ENCODE measurements at places on chromosomes 5 and 9. TPM values are rescaled to one million over a fixed set of nuclear protein-coding genes. Genes with fewer than 3 reads are reported as not detected.

DNA sequence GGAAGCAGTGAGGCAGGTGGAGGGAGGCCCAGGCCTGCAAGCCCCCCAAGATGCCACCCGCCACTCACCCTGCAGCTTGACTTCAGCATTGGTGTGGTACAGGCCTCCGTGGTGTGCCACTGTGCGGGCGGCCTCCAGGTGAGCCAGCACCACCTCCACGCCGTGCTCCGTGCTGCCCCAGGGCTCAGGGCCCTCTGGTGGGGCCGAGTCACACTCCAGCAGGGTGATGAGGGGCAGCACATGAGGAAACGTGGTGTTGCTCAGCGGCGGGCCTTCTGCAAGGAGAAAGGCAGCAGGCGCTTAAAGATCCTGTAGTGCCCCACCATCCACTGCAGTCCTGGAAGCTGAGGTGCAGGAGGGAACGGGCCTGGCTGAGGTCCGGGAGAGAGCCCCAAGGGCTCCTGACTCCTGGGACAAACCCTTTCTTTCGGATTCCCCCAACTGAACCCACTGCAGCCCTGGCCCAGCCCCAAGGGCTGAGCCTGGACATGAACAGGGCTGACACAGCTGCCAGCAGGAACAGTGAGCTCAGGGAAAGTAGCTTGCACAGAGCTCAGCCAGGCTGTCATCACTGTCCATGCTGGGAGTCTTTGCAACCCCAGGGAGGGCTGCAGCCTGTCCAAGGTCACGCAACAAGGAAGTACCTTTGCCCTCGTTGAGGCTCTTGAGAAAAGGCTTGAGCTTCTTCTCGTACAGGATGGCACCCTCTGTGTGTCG lies 4.7 kb upstream of the TOR2A start:
- no peak overlapping the region for H3K27ac ChIP-seq
- no peak overlapping the region for H3K4me3 ChIP-seq
- H3K4me1 ChIP-seq: peaks cover 15% of the 10 kb centered on the region

GRCh38 chr5:62132276-62132675 lies 173.7 kb upstream of the KIF2A start:
- no peak for DNase-seq
- H3K27me3 ChIP-seq: peaks cover 54% of the 10 kb centered on the region
- H3K4me1 ChIP-seq: no peaks in the 10 kb centered on the region
- H3K27ac ChIP-seq: no peak overlapping the region
- no peaks in the 10 kb centered on the region for H3K36me3 ChIP-seq
- no peak overlapping the region for H3K4me3 ChIP-seq

GRCh38 chr5:99617335-99617734 lies 688.5 kb upstream of the CHD1 start:
- H3K4me1 ChIP-seq: no peaks in the 10 kb centered on the region
- DNase-seq: no peak
- H3K36me3 ChIP-seq: no peaks in the 10 kb centered on the region
- no peaks in the 10 kb centered on the region for H3K27me3 ChIP-seq

DNA sequence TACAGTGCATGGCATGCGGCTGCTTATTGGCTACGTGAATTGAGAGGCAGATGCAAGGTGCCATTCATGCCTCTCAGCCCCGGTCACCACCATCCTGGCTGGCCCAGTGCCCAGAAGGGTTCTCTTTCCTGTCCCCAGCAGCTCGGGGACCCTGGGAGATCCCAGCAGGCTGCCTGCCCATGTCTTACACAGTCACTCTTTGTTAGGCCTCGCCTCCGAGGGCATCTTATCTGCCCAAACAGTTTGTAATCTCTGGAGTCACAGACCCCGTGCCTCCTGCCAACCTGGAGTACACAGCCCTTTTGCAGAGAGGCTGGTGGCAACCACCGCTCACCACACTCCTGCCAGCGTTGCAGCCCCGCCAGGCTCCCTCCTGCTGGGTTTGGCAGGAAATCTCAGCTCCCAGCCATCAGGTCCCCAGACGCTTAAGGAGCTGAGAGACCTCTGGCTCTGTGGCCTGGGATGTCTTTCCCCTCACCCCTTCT lies 7.0 kb upstream of the AK1 start:
- peaks cover 12% of the 10 kb centered on the region for H3K36me3 ChIP-seq
- H3K4me1 ChIP-seq: no peaks in the 10 kb centered on the region
- DNase-seq: no peak
- no peak overlapping the region for H3K27ac ChIP-seq

GRCh38 chr5:51472472-51472871 lies 89.2 kb downstream of the ISL1 start:
- H3K4me1 ChIP-seq: no peaks in the 10 kb centered on the region
- H3K27me3 ChIP-seq: no peaks in the 10 kb centered on the region
- H3K4me3 ChIP-seq: no peak overlapping the region
- no peaks in the 10 kb centered on the region for H3K36me3 ChIP-seq

GRCh38 chr9:14004110-14004509 lies 309.8 kb downstream of the NFIB start:
- no peaks in the 10 kb centered on the region for H3K36me3 ChIP-seq
- H3K27me3 ChIP-seq: no peaks in the 10 kb centered on the region
- H3K27ac ChIP-seq: no peak overlapping the region

DNA sequence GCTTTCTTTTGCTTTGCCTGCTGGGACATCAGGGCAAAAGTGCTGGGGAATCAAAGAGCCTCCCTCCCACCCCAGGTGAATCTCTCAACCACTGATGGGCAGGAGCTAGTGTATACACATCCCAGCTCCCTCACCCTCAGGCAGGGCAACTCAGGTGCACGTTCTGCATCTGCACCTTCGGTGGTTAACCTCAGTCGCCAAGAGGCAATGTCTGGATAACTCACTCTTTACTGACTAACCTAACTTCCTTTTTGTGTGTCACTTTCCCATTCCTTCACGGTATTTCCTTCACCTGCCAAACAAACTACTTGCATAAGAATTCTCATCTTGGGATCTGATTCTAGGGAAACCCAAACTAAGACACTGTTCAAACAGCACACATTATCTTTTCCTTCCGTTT lies 26.3 kb downstream of the CNTFR start:
- H3K27me3 ChIP-seq: peaks cover 47% of the 10 kb centered on the region
- H3K4me3 ChIP-seq: no peak overlapping the region
- H3K36me3 ChIP-seq: peaks cover 19% of the 10 kb centered on the region

- peaks cover 46% of the 10 kb centered on the region for H3K4me1 ChIP-seq
- DNase-seq: no peak
- H3K27me3 ChIP-seq: no peaks in the 10 kb centered on the region
- H3K27ac ChIP-seq: no peak overlapping the region
- peaks cover 3% of the 10 kb centered on the region for H3K36me3 ChIP-seq
These were observed 41.0 kb upstream of the EQTN start for GRCh38 chr9:27337833-27338526.

DNA sequence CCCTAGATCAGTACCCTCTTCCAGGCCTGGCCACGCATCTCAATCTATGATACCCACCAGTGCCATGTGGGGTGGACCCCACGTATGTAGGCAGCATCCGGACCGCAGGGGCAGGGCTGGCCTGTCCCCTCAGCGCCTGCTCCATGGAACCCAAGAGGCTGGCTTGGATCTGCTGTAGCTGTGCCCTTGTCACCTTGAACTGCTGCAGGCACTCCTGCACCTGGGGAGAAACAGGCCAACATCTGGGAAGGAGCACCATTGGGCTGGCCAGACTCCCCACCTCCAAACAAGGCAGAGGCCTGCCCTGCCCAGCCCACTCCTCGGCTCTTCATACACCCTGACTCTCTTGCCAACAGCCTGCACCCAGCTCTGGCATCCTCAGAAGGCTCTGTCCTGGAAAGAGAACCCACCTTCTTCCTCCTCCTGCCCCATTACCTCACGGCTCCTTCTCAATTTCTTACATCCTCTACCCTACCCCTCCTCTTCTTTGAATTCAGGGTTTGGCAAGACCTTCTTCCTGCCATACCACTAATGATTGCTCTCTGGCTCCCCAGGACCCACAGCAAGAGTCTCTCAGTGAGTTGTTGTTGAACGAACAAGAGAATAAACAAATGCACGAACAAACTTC lies 7.7 kb downstream of the HK3 start:
- no peaks in the 10 kb centered on the region for H3K4me1 ChIP-seq
- no peak for DNase-seq
- no peaks in the 10 kb centered on the region for H3K36me3 ChIP-seq
- no peak overlapping the region for H3K4me3 ChIP-seq
- H3K27me3 ChIP-seq: peaks cover 16% of the 10 kb centered on the region
- H3K27ac ChIP-seq: no peak overlapping the region

DNA sequence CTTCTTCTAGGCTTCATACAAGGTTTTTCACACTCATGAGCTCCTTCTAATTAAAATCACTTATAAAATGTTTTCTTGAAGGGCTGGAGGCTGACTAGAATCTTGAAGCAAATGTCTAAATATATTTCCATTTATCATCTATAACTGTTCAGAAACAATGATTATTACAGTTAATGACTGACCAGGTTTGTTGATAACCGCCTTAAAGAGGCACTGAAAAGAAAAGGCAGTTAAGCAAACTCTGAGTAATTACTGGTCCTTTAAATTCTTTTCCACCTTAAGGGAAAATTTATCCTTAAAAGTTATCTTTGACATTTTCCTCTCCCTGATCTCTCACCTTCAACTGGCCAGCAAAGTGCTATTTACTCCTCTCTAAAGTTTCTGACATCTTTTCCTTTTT lies 43.2 kb downstream of the RICTOR start:
- H3K4me1 ChIP-seq: peaks cover 5% of the 10 kb centered on the region
- peaks cover 16% of the 10 kb centered on the region for H3K36me3 ChIP-seq
- no peak for DNase-seq
- H3K27me3 ChIP-seq: no peaks in the 10 kb centered on the region
- no peak overlapping the region for H3K4me3 ChIP-seq

DNA sequence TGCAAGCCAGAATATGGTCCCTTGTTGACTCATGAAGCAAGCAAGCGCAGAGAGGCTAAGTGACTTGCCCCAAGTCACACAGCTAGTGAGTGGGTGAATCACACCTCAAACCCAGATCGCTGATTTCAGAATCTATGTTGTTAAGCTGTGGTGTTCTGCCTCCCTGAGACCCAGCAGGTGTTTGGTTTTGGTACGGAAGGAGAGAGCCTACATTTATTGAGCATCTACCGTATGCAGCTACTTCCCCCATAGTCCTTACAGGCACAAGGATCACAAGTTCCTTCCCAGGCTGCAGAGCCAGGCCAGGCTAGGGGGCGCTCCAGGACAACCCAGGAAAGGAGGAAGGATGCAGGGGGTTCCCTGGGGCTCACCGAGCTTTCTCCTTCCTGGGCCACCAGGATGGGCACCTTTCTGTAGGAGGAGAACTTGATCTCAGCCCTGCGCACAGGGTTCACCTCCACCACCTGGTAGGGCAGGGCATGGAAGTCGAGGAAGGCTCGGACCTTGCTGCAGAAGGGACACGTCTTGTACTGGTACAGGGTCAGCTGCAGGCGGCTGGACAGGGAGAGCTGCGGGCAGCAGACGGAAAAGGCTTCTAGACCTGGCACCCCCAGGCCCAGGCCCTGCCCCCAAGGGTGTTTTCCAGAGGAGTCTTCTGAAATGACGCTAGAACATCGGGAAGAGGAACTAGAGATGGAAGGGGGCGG lies 2.5 kb downstream of the PTGES2 start:
- no peaks in the 10 kb centered on the region for H3K36me3 ChIP-seq
- no peak for DNase-seq
- H3K4me1 ChIP-seq: peaks cover 15% of the 10 kb centered on the region
- no peak overlapping the region for H3K27ac ChIP-seq

DNA sequence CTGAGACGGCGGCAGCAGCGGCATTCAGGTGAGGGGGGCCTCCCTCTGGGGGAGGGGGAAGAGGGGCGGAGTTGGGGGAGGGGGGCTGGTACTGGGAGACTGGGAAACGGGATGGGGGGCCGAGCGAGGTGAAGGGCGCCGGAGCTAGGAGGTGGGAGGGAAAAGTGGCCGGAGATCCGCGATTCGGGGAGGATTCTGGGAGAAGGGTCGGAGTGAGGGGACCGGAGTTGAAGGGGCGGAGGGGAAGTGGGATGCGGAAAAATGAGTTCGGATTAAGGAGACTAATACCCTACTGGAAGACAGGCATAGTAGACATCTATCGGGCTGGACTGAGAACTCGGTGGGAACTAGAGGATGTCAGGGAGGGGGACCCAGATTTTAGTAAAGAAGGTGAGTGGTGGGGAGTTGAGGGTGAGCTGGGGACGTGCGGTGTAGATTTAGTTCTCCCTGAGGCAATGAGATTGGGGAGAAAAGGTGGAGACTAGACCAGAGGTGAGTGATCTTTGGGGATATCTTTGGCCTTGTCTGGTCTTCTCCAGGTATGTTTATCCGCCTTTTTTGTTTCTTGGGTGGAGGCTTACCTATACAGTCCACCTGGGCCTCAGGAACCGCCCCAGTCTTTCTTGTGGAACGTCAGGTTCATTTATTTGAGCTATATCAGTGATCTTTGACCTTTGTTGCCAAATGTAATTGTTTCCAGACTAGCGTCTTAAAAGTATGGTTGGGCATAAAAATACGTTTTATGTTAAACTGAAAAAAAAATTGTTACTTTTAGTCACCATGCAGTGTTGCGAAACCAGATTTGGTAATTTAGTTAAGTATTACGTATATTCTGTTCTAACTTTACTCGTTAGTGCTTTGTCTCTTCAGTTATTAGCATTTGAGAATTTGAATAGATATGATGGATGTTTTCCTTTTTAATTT lies 632 bp downstream of the UBAP1 start:
- peaks cover 10% of the 10 kb centered on the region for H3K4me1 ChIP-seq
- peak overlapping the region; percentile 99 for H3K27ac ChIP-seq
- peak overlapping the region; percentile 97 for H3K4me3 ChIP-seq
- no peaks in the 10 kb centered on the region for H3K27me3 ChIP-seq

- no peak overlapping the region for H3K4me3 ChIP-seq
- H3K4me1 ChIP-seq: no peaks in the 10 kb centered on the region
- DNase-seq: no peak
- H3K27me3 ChIP-seq: no peaks in the 10 kb centered on the region
- H3K36me3 ChIP-seq: no peaks in the 10 kb centered on the region
These were observed 11.6 kb upstream of the ZNF367 start for GRCh38 chr9:96429732-96430131.

DNA sequence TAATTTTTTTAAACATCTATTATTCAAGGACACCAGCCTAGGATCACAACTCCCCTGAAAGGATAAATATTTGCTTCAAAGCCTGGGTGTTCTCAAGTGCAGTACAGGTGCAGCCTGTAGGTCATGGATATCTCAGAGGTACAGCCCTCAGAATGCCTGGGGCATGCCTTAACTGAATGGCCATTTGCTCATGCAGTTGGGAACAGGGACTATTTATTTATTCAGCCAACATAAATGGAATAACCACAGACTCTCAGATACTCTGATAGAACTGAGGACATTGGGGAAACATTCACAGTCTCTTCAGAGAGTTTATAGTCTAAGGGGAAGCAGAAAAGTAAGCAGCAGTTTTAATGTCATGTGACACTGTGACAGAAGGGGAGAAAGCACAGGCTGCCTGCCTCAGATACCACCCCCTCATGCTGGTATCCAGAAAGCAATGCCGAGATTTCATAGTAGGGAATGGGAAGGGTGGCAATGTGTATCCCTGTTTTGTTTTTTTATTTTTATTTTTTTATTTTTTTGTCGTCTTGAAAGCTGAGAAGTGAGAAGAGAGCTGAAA lies 112.6 kb downstream of the MACIR start:
- no peak for DNase-seq
- no peaks in the 10 kb centered on the region for H3K27me3 ChIP-seq
- peaks cover 46% of the 10 kb centered on the region for H3K4me1 ChIP-seq
- H3K36me3 ChIP-seq: no peaks in the 10 kb centered on the region
- no peak overlapping the region for H3K27ac ChIP-seq

SPINK4 gene
- not detected for total RNA-seq

ANKRD20A1 gene
- 3.3 TPM for total RNA-seq

SAXO1 gene
- total RNA-seq: 0.48 TPM

TXNDC15 gene
- total RNA-seq: 37.1 TPM

COL5A1 gene
- 16.1 TPM for total RNA-seq

MUSK gene
- not detected for total RNA-seq

EFNA5 gene
- total RNA-seq: 65.0 TPM

PCDHGB5 gene
- total RNA-seq: 2.6 TPM

All from type B pancreatic cell (in vitro differentiated cells).